ENCODE measurements at places on chromosomes 13 and 19. TPM values are rescaled to one million over a fixed set of nuclear protein-coding genes. Genes with fewer than 3 reads are reported as not detected.

TNFSF13B gene
- total RNA-seq, result 0.84 TPM

CYP4F3 gene
- 0.65 TPM for total RNA-seq

PSPN gene
- 2.9 TPM for total RNA-seq

FREM2 gene
- total RNA-seq, result 42.6 TPM

DNA sequence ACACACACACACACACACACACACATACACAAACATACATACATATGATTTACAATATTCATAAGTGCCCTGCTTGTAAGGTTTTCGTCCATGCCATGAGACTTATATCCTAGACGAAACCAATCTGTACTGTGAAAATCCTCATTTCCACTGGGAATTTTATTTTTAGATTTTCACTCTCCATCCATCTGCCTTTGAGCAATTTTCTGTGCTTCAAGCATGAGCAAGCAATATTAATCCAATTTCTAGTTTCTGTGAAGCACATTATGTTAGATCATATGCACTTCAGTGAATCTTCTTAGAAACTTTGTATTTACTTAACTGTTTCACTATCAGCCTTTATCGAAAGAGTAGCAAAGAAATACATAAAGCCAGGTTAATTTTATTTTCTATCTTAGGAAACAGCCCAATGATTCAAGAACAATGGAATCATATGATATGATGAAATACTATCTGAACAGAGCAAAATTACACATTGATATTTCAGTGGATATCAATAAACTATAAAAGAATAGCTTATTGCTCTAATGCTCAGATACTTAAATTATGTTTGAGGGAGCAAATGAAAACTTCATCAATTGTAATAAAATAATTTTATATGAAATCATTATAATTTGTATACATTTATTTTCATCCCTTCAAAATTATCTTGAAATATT, 1100.7 kb upstream of the MIR17HG start:
- no peak for DNase-seq

- peak; percentile 90 for DNase-seq
Measured at GRCh38 chr13:73059460-73060250, 850 bp downstream of the KLF5 start.

GRCh38 chr19:50812474-50812873, 11.1 kb downstream of the KLK1 start:
- no peak for DNase-seq

GRCh38 chr19:38061294-38061693, 154.3 kb downstream of the SIPA1L3 start:
- no peak for DNase-seq

GRCh38 chr13:91323349-91323748, 24.1 kb upstream of the MIR17HG start:
- DNase-seq, result no peak

- DNase-seq, result no peak
Measured at GRCh38 chr13:101325423-101325822, 90.9 kb downstream of the NALCN start.

Measured in Caco-2 (cell line).